ENCODE measurements at places on chromosomes 11 and 22.

- no peak for DNase-seq
These were observed 2.2 kb upstream of the SCT start for GRCh38 chr11:629237-629583.

- no peak for DNase-seq
These were observed 43.9 kb upstream of the GRIK4 start for GRCh38 chr11:120467627-120468026.

DNA sequence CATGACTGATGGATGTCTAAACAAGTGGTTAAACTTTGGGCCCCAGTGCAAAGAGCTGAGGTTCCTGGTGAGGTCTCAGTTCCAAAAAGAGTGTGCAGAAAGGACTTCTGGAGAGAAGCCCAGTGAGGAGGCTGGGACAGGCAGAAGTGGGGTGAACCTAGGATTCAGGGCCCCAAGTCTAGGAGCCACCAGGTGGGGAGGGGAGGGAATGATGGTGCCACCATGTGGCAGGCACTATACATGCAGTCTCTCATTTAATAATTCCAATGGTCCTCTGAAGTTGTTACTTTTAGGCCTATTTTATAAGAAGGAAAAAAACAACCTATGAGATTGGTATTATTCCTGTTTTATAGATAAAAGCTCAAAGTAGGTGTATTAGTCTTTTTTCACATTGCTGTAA, 102.0 kb downstream of the INSC start:
- no peak for DNase-seq

DNA sequence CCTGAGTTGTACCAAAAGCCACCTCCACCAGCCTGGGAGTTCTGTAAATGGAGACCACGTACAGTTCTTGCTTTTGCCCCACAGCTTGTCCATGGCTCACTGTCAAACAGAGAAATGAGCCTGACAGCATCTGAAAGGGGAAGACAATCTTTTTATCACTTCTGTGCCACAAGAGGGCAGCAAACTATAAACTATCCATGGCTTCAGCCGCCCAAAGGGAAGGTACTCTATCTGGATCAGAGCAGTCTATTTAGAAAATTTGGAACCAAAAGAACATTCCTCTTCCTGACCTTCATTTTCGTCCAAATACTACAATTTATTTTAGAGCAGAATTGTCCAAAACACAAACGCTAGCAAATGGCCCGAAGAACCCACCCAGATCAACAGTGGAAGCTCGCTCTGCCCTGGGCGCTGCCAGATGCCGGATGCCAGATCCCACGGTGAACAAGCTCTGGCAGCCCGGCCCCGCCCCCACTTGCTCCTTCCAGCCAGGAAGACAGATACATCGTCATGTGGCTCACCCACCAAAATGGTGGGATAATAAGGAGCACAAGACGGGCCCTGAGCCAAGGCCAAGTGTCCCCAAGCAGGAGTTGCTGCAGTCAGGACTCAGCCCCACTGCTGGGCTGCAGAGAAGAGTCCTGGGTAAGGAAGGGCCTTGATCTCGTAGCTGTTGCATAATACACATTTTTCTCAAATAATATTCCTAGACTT, 23.9 kb upstream of the SCGB1A1 start:
- DNase-seq: no peak

- no peak for DNase-seq
These were observed 124.3 kb downstream of the DBX1 start for GRCh38 chr11:20035701-20036601.

GRCh38 chr11:98736833-98737232, 283.9 kb upstream of the CNTN5 start:
- no peak for DNase-seq
